NCI-H2029 treated with DMSO at 0.1 percent for 48 hours (cell line): ENCODE measurements at places on chromosomes 1 and 21.

- DNase-seq, result no peak
Measured at GRCh38 chr1:247421074-247421473, 5.1 kb downstream of the NLRP3 start.

DNA sequence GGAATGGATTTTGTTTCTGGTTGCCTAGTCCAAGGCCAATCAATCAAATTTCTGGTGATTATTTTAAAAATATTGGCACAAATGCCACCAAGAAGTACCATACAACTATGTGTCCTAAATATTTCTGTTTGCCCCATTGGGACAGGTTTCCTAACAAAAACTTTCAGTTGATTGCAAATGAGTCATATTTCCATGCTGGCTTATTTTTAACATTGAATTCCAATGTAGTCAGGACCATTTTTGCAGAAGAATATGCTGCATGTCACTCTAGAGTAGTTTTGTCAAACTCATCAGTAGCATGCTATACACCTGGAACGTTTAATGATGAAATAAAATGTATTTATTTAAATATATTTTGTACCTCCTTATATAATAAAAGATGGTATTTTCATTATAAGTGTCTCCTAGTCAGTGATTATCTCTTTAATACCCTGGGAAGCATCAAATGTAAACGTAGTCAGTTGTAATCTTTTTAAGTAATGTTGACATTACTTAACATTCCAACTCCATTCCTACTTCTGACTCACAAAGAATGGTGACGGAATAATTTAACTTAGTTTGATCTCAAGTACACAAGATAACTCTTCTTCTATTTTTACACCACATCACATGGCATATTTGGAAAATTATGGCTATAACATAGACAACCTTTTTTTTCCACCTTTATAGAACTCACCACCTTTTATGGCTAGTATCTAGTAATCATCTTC lies 39.0 kb upstream of the USH2A start:
- no peak for DNase-seq

GRCh38 chr1:178937695-178938094 lies 66.8 kb upstream of the ANGPTL1 start:
- no peak for DNase-seq

DNA sequence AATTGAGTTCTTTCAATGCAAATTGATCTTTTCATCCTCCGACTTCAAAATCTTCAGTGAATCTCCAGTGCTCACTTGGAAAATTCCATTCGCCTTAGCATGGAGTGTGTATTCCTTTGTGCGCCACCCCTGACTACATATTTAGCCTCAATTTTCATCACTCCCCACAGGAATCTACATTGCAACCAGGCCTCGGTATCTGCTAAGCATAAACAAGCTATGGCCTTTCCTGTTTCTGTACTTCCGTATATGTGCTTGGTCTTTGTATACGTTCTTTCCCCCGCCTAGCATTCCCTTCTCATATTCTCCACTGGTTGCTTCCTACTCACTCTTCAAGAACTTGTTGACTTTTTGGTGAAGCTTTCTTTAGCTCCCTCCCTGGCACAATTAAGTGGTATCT lies 470.8 kb downstream of the LMO4 start:
- DNase-seq, result no peak

GRCh38 chr1:209766051-209766450 lies 10.2 kb downstream of the TRAF3IP3 start:
- no peak for DNase-seq

GRCh38 chr1:114122941-114123618 lies 30.6 kb downstream of the SYT6 start:
- no peak for DNase-seq

DNA sequence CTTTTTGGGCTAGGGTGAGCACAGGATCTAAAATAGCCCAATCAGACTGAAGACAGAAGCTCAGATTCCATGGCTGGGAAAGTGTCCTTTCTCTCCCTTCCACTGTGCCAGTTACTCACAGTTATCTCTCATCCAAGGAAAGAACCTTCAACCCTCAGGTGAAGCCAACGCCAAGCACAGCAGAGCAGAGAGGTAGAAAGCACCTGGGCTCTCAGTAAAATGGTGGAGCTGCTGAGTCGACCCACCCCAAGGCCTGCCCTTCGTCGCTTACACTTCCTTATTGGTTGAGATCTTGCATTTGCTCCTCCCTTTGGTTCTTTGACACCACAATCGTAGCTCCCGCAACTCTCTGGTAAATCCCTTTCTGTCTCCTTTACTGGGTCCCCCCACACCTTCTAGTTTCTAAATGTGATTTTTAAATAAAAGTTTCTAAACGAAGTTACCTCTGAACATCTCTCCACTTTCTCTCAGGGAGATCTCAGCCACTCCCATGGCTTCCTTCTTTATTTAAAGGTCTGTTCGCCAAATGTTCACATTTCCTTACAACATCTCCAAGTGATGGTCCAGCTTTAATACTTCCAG lies 27.5 kb upstream of the SLC30A1 start:
- DNase-seq, result no peak

GRCh38 chr21:24045775-24046215 lies 1561.5 kb downstream of the MRPL39 start:
- DNase-seq, result peak; percentile 11

- DNase-seq, result no peak
Measured at GRCh38 chr1:198124673-198125072, 32.1 kb upstream of the NEK7 start.

GRCh38 chr1:228873709-228874108 lies 138.4 kb downstream of the RHOU start:
- no peak for DNase-seq

DNA sequence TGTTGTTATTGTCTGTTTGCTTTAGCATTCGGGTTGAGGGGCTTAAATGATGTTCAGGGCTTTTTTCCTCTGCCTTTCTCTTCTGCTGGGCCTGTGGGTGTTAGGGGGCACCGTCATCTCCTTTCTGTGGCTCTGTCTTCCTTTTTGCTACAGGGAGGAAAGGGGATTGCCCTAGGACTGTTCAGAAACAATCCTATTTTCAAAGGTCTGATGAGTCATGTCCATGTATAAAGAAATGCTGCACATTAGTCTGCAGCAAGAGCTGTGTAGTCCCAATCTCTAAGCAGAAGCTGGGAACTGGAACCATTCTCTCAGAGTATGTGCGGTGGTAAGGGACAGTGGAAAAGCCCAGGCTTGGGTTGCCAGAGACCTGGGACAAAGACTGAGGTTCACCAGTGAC lies 462.3 kb downstream of the OMA1 start:
- no peak for DNase-seq

GRCh38 chr21:31647650-31648049 lies 11.8 kb upstream of the SOD1 start:
- DNase-seq, result no peak

- DNase-seq, result no peak
Measured at GRCh38 chr1:220976390-220976789, 97.1 kb downstream of the HLX start.

- DNase-seq, result no peak
Measured at GRCh38 chr1:109499661-109500536, 6.0 kb downstream of the CYB561D1 start.

GRCh38 chr1:46606255-46606965 lies 2.3 kb upstream of the MKNK1 start:
- peak; percentile 96 for DNase-seq

GRCh38 chr21:45109831-45110492 lies 35.6 kb downstream of the ADARB1 start:
- no peak for DNase-seq

- no peak for DNase-seq
Measured at GRCh38 chr1:20366463-20367115, 75.9 kb downstream of the VWA5B1 start.

GRCh38 chr1:31548534-31548906 lies 27.8 kb upstream of the TINAGL1 start:
- DNase-seq, result no peak

GRCh38 chr1:214012418-214012817 lies 24.6 kb downstream of the PROX1 start:
- no peak for DNase-seq

GRCh38 chr1:74895411-74895810 lies 162.5 kb downstream of the TYW3 start:
- DNase-seq, result no peak

GRCh38 chr1:8578132-8578877 lies 239.1 kb downstream of the RERE start:
- DNase-seq, result no peak

DNA sequence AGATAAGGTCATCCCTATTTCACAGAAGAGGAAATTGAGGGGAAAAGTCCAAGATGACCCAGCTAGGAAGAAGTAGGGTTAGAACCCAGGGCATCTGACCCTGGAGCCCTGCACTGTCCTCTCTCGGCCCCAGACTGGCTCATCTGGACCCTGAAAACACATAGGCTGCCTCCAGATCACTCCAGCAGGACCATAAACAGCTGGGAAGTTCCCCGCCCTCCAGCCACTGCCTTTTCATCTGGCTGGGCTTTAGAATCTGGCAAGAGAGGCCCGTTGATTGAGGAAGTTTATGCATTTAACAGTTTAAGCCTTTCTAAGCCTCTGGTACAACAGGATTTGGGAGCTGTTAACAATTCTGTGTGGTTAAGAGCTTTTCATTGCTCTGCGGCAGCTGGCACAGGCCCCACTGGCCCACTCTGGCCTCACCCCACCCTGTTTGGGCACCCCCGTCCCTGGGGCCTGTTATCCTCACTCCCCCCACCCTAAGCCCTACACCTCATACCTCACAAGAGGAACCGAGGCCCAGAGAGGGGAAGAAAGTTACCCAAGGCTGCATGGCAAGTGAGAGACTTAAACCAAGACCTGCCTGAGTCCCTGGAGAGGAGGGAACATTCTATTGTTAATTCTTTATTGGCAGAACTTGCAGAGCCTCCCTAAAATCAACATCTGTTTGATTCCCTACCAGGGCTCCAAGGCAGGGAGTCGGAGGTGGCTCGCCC lies 84.2 kb downstream of the EPHB2 start:
- no peak for DNase-seq

GRCh38 chr1:208235982-208236761 lies 8.0 kb downstream of the PLXNA2 start:
- peak; percentile 29 for DNase-seq

GRCh38 chr21:45912611-45913417 lies 68.8 kb upstream of the COL6A1 start:
- DNase-seq, result no peak
